ENCODE measurements at places on chromosomes 3 and 15.

GRCh38 chr3:50433954-50434353 is 69.5 kb downstream of the CACNA2D2 start:
- no peak for DNase-seq

DNA sequence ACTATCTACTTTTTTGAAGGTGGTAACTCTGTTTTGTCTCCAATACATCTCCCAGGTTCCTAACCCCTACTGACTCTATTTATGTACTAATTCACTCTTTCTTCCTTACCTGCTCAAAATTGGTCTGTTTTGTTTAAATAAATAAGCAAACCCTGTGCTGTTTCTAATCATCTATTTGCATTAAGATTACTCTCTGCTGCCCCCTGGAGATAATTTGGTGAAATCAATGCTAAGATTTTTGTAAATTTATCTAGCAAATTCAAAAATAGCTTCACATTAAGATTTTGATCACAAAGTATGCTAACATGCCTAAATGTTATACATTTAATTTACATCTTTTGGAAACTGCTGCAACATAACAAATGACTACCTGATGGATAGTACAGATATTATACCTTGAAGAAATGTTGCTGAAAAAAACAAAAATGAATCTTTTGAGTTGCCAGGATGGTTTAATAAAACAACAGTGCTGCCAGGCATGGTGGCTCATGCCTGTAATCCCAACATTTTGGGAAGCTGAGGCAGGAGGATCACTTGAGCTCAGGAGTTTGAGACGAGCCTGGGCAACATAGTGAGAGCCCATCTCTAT is 4.4 kb upstream of the CD200R1 start:
- DNase-seq, result peak; percentile 10

DNA sequence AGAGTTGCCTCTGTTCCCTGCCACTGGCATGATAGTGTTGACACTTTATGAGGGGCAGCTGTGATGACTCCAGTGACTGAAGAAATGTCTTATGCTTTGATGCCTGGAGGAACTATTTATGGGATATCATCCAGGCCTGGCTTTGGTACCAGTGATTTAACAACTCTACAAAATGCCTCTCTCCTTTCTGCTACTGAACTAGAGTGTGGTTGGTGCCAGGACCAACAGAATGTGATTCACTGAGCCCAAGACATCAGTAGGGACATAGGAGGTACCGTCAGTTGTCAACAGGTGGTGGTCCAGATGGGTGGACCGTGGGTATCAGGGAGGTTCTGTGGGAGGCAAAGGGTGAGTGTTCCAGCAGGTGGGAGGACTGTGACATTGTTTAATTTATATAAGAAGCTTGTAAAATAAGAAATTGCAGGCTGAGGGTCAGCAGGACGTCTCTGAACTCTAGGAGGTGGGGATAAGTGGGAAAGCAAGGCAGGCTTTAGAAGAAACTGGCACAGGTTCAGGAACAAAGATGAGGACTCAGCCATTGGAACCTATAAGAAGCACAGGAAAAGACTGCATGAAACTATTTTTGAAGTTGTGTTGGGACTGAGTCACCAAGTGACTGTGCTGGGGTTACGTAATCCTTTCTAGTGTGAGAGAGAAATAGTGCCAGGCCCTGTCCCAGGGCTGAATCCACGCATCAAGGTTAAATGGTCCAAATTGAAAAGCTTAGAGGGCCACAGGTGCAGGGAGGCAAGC is 28.5 kb upstream of the SLC7A14 start:
- DNase-seq, result peak; percentile 50

GRCh38 chr15:26260517-26261133 is 397.5 kb upstream of the ATP10A start:
- DNase-seq, result no peak

DNA sequence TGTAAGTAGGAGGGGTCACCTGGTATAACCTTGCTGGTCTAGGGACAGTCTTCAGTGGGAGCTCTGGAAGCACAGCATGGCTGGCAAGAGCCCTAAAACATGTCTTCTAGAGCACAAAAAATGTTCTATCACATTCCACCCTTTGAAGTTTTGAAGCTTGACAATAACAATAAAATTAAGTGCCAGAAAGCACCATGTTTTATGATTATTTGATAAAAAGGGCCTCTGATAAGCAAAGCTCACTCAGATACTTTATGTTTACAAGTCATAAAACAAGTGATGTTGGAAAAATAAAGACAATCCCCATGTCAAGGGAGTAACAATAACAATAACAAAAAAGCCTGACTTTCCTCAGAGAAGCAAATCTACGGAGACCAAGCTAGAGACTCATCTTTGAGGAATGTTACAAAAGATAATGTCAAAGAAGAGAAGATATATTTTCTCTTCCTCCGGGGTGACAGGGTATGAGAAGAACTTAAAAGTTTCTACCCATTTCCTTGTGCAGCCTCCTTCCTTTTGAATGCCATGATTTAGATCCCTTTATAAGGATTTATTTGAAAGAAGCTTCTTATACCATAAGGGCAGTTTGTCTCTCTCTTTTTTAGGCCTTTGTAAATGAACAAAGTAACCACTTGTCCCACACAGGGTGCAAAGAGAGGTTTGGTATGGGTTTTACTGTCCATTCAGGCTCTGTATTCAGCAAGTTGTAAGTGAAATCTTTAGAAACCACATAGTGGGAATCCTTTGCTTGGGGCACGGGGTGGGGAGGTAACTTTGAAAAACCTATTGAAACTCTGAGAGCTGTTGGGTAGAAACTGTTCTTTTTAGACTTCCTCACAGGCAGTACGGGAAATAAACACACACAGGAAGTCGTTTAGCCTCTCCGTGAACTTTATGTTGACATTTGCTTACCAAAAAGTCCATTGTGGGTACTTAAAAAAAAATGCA is 109.6 kb upstream of the RBMS3 start:
- DNase-seq, result no peak

DNA sequence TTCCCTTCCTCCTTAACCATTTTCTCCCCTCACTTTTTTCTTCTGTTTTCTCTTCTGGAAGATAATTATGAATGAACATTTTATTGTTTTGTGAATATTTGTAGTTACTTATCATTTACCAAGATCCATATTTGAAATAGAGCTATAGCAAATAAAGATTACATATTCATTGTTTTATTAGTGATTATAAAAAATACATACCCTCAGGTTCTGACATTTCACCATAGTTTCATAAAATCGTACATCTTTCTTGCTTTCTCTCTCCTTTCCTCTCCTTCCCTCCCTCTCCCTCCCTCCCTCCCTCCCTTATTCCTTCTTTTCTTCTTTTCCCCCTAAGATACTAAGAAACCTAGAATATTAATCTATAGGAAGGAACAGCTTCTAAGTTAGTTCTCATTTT is 410.9 kb upstream of the GOLIM4 start:
- no peak for DNase-seq

DNA sequence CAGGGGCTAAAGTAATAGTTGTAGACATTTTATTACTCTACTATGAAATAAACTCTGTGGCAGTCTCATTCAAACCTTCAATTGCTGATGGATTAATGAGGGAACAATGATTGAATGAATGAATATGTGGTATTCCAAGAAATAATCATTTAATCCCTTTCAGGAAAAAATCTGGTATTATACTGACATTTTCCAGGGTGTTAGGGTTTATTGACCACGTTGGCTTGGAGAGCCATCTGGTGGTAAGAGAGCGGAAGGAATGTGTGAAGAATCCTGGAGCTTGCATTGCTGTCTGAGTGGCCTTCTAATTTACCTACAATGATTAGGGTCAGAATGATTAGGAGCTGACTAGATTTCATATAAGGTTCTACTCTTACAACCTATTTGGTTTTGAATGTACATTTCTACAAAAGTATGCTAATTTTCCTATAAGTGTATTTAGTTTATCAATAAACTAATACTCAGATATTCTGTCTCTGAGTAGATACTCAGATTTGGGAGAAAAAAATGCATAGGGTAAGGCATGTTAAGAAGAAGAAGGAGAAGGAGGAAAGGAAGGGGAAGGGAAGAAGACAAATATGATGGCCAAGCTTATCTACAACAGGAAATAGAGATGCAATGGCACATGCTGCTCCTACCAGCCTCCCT is 249.9 kb downstream of the ROBO1 start:
- no peak for DNase-seq

- DNase-seq, result no peak
Measured at GRCh38 chr3:143482106-143483088, 362.8 kb downstream of the CHST2 start.

DNA sequence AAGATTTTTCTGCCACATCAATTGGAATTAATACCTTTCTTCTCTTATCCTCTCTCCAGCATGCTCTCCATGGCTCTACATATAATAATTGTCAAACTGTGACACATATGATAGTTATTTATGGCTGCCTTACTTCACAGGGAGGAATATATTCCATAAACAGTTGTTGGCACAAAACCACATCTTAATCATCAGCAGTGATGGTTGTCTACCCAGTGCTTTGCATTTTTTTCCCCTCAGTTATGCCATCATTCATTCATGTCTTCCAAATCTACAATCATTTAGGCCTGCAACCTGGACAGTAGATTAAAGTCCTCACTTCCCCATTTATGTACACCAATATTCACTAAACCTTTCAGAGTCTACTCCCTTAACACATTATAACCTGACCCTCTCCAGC is 107.7 kb downstream of the THRB start:
- no peak for DNase-seq

DNA sequence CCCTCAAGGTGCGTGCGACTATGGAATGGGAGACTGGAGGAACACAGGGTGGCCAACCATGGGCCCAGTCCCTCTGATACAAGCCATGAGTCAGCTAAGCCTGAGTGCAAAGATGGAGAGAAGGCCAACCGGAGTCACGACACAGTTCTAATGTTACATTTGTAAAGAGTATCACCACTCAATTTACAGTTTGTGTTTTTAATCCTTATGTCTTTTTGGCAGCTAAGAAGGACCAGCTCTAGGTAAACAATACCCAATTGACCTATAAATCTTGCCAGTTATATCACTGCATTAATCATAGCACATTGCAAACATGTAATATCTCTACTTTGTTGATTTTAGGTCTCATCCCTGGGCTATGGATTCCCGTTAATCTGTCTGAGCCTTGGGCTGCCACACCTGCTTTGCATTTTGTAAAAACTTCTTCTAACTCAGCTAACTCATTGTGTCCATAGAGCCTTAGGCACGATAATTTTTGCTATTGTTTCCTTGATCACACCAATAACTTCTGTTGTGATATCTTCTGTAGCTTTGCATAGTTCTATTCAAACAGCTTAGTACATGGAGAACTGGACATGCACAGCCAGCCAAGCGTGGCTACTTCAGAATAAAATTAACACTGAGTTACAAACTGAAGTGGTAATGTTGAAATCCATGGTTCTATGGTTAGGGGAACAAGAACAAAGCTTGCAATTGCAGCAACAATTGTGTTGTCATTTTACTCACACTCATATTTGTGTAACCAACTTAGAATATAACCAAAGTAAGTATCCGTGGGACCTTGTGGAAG is 50.3 kb downstream of the LSM3 start:
- DNase-seq, result no peak

DNA sequence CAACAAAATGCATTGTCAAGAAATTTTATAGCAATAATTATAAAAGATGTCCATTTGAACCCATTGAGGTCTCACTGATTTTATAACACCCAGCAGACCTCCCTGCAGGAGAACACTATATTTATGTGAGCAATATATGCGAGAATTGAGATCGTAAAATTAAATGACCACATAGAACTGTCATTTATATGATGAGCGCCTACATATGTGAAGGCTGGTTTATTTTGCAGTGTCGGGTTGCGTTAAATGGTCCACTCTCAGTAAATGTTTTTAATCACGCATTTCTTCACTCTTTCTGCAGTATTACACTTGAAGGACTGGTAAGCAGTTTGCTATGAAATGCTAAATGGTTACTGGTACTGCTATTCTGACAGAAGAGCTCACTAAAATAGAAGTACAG is 408.5 kb upstream of the AGTR1 start:
- DNase-seq, result no peak

DNA sequence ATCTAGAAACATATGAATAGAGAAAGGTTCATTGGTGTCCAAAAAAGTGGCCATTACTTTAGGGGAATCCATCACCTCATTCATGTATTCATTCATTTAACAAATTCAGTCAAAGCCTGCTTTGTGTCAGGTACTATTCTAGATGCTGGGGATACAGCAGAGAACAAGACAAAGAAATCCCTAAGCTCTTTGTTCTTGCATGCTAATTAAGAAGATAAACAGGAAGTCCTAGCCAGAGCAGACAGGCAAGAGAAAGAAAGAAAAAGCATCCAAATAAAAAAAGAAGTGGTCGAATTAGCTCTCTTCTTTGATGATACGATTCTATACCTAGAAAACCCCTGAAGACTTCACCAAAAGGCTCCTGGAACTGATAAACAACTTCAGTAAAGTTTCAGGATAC is 12.4 kb upstream of the ZMAT3 start:
- no peak for DNase-seq

DNA sequence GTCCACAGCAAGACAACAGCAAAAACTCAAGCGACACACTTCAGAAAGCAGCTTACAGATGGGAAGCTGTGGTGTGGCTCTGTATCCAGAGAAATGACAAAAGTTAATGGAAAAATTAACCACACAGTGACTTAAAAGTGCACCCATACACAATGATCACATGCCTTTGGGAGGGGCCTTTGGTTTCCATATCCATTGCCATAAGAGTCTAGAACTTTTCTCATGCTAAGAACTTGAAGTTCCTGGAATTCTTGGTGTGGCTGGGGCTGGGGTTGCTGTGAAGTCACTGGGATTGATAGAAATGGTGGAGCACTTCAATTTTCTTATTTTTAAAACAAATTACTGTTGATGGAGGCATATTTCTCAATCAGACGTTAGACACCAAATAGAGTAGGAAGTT is 108.6 kb upstream of the FEZF2 start:
- no peak for DNase-seq

DNA sequence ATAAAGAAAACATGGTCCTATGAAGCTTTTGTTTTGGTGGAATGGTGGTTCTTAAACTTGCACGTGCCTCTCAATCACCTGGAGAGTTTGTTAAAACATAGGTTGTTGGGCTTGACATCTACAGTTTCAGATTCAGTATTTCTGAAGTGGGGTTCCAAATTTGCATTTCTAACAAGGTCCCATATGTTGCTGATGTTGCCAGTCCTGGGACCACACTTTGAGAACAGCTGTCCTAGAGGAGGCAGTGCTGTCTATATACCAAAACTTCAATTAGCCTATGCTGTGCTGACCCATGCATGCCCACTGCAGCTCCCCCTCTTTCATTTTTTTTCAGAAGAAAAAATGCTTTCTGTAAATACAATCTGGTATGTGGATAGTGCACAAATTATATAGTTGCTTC is 31.3 kb downstream of the ALCAM start:
- no peak for DNase-seq

DNA sequence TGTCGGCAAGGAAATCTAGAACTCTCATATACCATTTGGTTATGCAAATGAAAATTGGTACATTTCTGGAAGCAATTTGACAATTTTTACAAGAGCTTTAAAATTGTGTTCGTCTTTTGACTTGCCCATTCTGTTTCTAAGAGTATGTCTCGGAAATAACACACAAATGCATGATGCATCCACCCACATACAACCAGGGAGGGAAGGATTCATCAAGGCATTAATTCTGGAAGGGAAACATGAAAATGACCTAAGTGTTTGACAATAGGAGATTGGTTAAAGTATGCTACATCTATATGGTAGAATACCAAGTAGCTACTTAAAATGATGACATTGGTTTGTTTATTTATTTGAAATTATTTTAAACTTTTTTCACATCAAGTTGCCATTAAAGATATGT is 58.6 kb downstream of the PIAS1 start:
- DNase-seq, result no peak

Measured in AG09319 (cell line).